ENCODE measurements at places on chromosomes 6 and 20. TPM values are rescaled to one million over a fixed set of nuclear protein-coding genes. Genes with fewer than 3 reads are reported as not detected.

The GTSF1L gene
- not detected for total RNA-seq

The FOXS1 gene
- total RNA-seq = 0.94 TPM

The DAAM2 gene
- not detected for total RNA-seq

The DLGAP4 gene
- total RNA-seq = 71.1 TPM

The ZNF391 gene
- 0.25 TPM for total RNA-seq

The RAB44 gene
- not detected for total RNA-seq

The TMEM14B gene
- total RNA-seq = 161 TPM

The PRSS16 gene
- 4.7 TPM for total RNA-seq

The PTCHD4 gene
- total RNA-seq = not detected

The ZSCAN12 gene
- total RNA-seq = 1.5 TPM

All from A549 treated with CpdA at 1 μM for 4 hours (cell line).